ENCODE measurements at places on chromosomes 5 and 9.

DNA sequence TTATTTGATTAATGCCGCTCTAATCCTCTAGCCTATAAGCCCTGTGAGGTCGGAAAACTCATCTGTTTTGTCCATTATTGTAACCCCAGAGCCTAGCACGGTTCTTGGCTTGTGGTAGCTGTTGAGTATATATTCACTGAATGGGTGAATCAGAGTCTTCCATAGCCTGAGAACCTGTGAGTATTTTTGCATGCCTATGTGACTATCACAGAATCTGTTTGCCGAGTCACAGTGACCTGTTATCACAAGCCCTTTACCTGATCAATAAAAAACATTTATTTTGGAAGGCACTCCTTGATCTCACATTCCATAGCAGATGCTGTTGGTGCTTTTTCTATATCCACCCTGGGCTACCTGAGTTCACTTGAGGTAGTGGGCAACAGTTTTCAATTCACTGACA, 125.0 kb upstream of the STC2 start:
- DNase-seq: no peak

DNA sequence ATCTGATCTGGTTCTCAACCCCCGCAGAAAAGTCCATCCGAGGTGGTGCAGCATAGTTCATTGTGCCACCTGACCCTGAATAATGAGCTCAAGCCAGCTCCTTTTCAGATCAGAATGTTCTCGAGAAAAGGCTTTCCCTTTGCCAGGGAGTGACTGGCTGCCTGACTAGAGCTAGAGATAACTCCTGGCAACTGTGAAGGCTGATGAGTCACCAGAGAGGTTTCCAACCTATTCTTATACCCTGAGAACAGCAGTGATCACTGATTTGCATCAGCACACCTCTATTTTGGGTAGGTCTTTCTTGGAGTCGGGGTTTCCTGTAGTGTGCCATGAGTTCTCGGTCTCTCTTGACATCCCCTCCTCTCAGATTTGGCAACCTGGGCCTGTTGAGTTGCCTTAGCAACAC, 127.9 kb downstream of the PIK3R1 start:
- peak; percentile 57 for DNase-seq

GRCh38 chr5:159163027-159163700, 46.2 kb downstream of the RNF145 start:
- no peak for DNase-seq

- DNase-seq: no peak
These were observed 79.2 kb downstream of the C9orf152 start for GRCh38 chr9:110128664-110129329.

- no peak for DNase-seq
These were observed 46.3 kb upstream of the JMY start for GRCh38 chr5:79189439-79190234.

GRCh38 chr9:27086818-27087680, 22.0 kb upstream of the TEK start:
- no peak for DNase-seq

DNA sequence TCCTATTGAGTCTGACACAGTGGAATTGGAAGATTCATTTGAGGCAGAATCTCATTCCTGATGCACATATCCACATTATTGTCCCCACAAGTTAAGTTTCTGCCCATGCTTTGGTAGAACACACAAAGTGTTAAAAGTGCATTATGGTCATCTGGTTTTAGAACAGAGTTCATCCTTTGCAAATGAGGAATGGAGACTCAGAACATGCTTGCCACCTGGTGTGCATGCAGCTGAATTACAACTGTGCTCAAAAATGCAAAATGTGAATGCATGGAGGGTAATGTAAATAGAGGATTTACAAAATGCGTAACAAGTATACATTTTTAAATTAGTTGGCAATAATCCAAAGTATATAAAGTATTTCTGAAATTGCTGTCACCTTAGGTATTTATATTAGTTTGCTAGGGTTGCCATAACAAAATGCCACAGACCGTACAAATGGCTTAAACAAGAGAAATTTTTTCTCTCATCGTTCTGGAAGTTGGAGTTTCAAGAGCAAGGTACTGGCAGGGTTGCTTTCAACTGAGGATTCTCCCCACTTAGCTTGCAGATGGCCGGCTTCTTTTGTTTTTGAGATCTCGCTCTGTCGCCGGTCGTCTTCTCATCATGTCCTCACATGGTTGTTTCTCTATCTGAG, 671.1 kb downstream of the TAF11L14 start:
- no peak for DNase-seq

- no peak for DNase-seq
These were observed 19.1 kb upstream of the SLC31A2 start for GRCh38 chr9:113131689-113132151.

DNA sequence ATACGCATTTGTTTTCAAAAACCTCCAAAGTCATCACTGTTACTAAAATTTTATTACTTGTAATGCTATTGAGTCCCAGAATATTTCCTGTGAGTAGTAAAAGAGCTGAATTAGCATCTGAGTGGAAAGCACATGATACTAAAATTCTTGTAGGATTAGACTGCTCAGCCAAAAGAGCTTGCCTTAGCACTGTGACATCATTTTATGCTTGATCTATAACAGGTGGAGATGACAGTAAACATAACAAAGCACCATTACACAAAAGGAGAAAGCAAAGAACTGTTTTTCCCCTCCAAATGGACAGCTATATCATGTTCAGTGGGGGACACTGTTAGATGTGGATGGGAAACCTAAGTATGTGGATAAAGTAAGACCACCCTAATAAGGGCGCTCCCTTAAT, 5.8 kb upstream of the JAK2 start:
- DNase-seq: no peak

GRCh38 chr9:85118990-85119755, 449.6 kb downstream of the NTRK2 start:
- no peak for DNase-seq

DNA sequence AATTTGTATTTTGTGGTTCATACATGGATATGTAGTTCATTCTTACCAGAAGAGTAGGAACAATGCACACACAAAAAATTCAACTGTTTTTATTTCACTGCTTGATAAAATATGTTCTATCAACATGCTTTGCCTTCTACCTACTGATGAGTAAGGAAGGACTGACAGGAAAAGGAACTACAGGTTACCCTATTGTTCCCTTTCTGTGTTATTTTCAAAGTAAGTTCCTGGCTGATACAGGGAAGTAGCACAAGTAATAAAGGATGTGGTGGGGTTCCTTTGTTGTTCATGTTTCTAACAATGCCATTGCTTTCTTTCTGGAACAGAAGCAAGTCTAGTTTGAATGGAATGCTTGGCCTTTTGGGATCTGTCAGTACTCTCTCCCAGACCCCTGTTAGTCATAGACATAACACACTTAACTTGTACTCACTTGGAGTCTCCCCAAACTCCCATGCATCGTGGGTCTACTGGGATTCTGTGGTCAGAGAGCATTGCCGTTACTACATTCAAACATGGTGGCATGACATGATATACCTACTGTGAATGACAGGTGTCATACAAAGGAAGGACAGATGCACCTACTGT, 20.2 kb upstream of the ALDOB start:
- no peak for DNase-seq

DNA sequence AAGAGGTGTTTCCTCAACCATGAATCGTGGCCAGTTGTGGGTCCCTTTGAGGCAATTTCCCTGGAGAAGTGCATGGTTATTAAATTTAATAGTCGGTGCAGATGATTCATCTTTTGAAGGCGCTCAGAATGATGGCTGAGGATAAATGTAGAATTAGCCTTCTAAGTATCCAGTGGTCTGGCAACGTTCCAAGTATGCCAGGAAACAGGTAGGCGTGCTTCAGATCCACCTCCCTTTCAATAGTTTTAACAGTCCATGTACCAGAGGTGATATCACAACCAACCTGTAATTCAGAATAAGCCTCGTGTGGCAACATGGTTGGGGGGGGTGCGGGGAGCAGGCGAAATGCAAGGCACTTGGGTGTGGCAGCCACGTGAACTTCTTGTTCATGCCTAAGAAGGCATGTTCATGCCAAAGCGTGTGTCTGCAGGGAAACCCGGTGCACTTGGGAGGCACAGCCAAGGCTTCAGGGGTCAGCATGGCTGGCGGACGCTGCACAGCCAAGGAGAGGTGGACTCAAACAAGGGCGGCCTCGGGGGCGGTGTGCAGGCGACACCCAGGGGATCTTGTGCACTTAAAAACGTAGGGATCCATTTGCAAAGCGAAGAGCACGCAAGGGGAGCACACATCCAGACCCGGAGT, 5.2 kb upstream of the NKD2 start:
- DNase-seq: no peak

Data from pulmonary artery endothelial cell (primary cell).